ENCODE measurements at places on chromosomes 16 and 17.

GRCh38 chr16:87207509-87207908 lies 109.7 kb downstream of the C16orf95 start:
- DNase-seq = no peak

- peak; percentile 39 for DNase-seq
Observed at GRCh38 chr17:63405741-63406261, 40.3 kb downstream of the CYB561 start.

- DNase-seq = no peak
Observed at GRCh38 chr16:13945744-13946485, 26.0 kb downstream of the ERCC4 start.

- no peak for DNase-seq
Observed at GRCh38 chr17:62206550-62206949, 141.5 kb upstream of the MED13 start.

- peak; percentile 89 for DNase-seq
Observed at GRCh38 chr17:5584383-5585286, at the start of gene NLRP1. NLRP1 (minus strand) TSS chr17:5584509; CDS start chr17:5583957, 552 bp downstream.

DNA sequence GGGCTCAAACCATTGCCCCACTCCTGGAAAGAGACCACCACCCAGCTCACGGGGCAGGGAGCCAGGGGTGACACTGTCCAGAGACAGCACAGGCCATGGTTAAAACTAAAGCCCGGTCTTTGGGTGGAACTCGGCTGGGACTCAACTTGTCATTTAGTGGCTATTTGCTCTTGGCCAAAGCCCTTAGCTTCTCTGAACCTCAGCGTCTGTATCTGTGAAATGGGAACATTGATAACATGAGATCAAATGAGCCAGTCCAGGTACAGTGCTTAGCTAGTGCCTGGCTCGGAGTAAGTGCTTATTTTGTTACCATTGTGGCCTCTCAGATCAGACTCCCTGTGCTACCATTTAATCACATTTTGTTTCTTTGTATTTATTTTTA lies 48.5 kb downstream of the RTN4RL1 start:
- no peak for DNase-seq

GRCh38 chr17:66930933-66931332 lies 33.6 kb upstream of the CACNG4 start:
- DNase-seq = no peak

GRCh38 chr17:50467855-50468303 lies 801 bp downstream of the CHAD start:
- no peak for DNase-seq

- no peak for DNase-seq
Observed at GRCh38 chr17:40070709-40071312, 8.0 kb downstream of the THRA start.

DNA sequence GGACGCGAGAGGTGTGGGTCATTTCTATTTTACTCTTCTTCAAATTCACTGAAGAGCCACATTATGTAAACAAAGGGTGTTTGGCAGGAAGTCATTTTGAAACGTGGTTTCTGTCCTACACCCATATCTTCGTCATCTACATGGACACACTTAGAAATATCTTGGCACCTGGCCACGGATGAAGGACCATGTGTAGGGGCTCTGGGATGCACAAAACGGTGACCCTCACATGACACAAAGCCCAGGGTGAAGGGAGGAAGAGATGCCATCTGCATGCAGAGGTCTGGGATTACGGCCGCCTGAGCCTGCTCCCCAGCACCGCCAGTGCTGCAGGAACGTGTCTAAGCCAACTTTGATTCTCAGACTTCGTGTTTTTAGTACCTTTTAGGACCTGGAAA lies 130.2 kb upstream of the CHMP6 start:
- peak; percentile 63 for DNase-seq

DNA sequence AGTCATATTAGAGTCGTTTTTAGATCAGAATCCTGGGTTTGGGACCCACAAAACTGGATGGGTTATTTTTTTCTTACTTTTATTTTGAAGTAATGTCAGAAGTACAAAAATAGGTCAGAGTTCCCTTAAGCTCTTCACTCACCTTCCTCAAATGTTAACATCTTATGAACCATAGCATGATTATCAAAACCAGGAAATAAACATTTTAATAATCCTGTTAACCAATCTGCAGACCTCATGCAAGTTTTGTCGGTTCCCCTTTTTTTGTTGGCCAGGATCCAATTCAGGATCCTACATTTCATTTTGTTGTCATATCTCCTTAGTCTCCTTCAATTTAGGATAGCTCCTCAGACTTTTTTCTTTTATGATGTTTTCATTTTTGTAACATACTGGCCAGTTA lies 162.0 kb downstream of the CHD9 start:
- peak; percentile 79 for DNase-seq

DNA sequence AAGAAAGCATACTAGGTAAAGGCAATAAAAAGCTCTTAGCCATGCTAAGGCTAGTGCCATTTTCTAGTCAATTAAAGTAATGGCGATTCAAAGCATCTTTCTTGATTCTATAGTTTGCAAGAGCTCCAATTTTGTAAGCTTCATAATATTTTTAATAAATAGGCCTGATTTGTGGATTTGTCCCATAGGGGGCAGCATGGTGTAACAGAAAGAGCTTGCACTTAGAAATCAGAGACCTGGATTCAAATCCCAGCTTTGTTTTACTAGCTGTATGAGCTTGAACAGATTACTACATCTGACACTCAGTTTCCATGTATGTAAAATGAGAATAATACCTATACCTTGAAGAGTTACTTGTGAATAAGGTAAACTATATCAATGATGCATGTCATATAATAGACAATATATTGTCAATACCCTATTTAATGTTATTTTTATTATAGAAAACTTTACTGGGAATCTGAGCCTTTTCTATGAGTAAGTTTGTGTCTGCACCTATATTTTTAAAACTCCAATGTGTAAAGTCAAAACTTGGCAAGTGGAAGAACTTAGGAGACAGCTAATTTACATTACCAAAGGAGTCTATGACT lies 93.6 kb upstream of the NOG start:
- DNase-seq = no peak

DNA sequence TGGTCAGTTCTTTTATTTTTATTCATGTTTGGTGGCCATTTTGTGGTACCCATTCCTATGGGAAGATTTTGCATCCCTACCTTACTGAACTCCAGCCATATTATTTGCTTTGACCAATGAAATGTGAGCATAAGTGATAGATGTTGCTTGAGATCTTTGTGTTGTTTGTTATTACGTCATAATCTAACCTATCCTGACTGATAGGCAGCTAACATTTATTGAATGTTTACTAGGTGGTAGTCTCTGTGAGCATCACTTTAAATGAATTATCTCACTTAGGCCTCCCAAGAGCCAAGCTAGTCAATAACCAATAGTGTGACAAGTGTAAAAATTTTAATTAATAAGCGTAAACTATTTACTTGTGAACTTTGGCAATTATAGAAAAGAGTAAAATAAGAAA lies 37.6 kb downstream of the VMP1 start:
- DNase-seq = no peak

- no peak for DNase-seq
Observed at GRCh38 chr17:80474231-80474960, 2.0 kb downstream of the NPTX1 start.

DNA sequence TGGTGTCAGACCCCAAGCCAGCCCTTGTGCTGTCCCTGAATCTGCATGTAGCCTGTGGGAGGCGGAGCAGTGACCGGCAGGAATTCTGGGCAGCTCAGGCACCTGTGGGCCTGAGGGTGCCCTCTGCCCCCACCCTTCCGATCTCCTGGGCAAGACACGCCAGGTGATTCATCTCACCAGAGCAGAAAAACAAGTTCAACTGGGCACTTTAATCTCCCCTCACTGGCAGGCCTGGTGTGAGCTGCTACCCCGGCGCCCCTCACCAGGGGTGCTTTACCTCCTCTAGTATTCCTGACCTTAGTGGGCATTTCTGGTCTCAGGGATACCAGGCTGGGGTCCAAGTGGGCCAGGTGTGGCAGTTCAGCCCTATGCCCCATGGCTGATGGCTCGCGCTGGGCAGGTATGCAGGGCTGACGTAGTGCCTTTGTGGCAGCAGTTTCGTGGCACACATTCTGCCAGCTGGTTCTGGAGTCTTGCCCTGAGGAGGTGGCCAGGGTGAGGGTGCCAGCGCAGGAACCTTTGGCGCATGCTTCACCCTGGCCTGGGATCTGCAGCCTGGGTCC lies 6.0 kb downstream of the ERBB2 start:
- DNase-seq = no peak

- no peak for DNase-seq
Observed at GRCh38 chr16:1989209-1990100, at the start of gene SYNGR3. SYNGR3 (plus strand) TSS chr16:1989970; CDS start chr16:1990103, 133 bp downstream.

DNA sequence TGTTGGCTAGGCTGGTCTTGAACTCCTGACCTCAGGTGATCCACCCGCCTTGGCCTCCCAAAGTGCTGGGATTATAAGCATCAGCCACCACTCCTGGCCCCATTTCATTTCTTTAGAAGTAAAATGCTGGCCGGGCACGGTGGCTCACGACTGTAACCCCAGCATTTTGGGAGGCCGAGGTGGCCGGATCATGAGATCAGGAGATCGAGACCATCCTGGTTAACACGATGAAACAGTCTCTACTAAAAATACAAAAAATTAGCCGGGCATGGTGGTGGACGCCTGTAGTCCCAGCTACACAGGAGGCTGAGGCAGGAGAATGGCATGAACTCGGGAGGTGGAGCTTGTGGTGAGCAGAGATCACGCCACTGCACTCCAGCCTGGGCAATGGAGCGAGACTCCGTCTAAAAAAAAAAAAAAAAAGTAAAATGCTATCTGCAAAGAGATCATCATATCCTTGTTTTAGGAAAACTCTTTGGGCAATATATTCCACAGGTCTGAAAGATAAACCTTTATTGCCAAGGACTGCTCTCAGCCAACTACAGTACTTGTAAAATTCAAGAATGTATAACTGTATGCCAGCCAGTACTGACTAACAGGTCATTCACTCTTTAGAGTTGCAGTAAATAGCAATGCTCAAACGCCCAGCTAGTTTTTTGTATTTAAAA lies 3.8 kb downstream of the GJC1 start:
- no peak for DNase-seq

DNA sequence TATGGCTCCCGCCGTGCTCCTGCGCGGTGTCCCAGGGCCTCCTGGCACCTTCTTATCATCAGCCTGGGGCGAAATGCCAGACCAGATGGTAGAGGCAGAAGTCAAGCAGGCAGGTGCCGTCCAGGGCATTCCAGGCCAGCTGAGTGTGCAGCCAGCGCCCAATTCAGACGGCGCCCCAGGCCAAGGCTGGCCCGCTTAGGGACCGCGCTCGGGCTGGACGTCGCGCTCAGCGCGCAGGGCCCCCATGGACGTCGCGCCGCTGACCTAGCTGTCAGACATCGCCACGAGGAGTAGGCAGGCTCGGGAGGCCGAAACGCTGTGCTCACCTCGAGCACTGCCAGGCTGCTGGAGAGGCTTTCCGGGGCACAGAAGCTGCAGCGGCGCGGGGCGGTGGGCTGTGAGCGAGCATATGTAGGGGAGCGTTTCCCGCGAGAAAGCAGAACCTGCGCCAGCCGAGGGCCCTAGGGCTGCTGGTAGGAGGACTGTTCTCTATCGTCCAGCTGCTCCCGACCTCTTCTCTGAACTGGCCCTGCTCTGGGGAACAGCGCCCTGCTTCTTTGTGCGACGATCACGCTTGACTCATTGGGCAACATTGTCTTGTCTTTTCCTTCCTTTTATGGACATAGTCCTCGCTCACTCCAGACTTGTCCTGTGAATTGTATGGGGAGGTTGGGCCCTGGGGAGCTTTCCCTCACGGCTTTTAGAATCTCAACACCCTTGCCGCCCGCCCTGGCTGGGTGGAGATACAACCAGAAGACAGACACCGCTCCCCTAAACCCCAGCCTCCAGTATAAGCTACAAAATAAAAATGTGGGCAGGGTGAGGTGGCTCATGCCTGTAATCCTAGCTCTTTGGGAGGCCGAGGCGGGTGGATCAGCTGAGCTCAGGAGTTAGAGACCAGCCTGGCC lies 8.4 kb upstream of the CA4 start:
- DNase-seq = peak; percentile 14

DNA sequence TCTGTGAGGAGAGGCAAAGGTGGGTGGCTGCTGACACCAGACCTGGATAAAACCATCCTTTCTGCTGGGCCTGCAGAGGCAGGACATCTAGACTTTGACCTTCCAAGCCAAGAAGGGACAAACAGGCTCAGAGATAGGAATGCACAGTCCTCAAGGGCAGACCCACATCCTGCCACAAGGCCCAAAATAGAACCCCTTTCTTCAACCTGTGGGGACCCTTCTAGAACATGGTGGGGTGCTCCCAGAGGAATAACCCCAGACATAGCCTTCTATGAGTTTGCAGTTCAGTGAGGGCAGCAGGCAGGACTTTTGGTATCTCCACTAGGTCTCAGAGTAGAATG lies 3.8 kb upstream of the CBFB start:
- DNase-seq = no peak

- no peak for DNase-seq
Observed at GRCh38 chr16:88511906-88512305, 58.3 kb upstream of the ZC3H18 start.

DNA sequence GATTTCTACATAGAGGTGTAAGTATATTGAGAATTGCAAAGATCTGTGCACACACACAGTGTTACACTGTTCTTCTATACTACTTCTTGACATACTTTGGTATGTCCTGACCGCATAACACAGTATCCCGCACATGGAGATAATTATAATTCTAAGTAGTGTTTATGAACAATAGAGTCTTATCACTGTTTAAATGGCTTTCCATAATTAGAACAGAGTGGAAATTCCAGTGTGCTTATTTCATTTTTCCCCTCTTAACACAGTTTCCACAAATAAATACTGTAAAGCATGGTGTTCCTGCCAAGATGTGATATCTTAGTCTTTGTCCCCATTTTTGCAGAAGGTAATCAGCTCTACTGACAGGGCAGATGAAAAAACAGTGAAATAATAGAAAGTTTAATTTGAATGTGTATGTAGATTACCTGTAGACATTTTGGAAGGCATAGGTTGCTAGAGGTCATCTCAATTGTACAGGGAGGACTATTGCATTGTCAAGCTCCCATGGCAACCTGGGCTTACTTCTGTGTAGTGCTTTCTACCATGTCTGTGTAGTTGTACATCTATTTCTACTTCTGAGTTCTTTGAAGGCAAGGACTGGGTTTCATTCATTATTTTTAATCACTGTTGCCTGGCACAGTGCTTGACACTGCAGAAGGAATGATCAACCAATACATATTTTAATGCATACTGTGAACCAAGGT lies 10.1 kb upstream of the KRT28 start:
- DNase-seq = no peak

DNA sequence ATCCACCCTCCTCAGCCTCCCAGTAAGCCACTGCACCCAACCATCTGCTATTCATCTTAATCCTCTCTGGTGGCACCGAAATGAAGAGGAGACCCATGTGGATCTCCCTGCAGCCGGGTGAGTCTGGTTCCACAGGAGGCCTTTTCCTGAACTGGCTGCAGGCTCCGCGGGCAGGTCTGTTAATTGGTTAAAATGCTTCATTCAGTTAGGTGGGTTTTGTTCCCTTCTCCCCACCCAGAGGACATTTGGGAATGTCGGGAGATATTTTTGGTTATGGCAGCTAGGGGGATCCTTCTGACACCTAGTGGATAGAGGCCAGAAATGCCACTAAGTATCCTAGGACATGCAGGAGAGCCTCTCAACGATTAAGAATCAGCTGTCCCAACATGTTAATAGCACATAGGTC lies 16.7 kb downstream of the C16orf54 start:
- DNase-seq = peak; percentile 36

GRCh38 chr16:53430363-53430762 lies 3.9 kb upstream of the RBL2 start:
- DNase-seq = no peak

GRCh38 chr16:63592852-63593251 lies 1529.0 kb downstream of the CDH11 start:
- no peak for DNase-seq
